ENCODE measurements at places on chromosomes 2 and 18. TPM values are rescaled to one million over a fixed set of nuclear protein-coding genes. Genes with fewer than 3 reads are reported as not detected.

Gene RGPD3
- total RNA-seq = 0.48 TPM

GRCh38 chr18:24605444-24605843 lies 145.0 kb downstream of the HRH4 start:
- no peak for DNase-seq

Gene IRS1
- 14.6 TPM for total RNA-seq

Gene DOCK10
- total RNA-seq = 0.93 TPM

DNA sequence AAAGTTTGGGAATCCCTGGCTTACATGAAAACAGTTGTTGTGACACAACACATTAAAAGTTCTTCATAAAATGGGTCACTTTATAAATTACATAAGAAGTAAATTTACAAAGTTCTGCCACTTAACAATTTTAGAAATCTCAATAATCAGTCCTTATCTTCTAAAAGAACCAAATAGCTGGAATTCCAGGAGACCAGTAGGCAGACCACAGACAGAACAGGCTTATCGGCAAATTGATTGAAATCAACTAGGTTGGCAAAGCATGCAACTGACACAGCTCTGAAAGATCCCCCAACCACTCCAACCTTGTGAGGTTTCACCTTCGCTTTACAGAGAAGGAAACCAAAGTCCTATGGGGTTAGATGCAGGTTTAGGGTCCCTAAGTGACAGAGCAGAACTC lies 103.0 kb downstream of the DNER start:
- DNase-seq = no peak

Gene DSG4
- not detected for total RNA-seq

Data from right atrium auricular region (tissue), 2 donors.